ENCODE measurements at places on chromosomes 16 and 17.
A peak's percentile ranks its signal among the peaks of the same experiment; 100 is the strongest.

GRCh38 chr17:45812102-45812501 lies 28.0 kb downstream of the CRHR1 start:
- DNase-seq: no peak

GRCh38 chr17:70772761-70773160 lies 603.4 kb downstream of the KCNJ2 start:
- no peak for DNase-seq

DNA sequence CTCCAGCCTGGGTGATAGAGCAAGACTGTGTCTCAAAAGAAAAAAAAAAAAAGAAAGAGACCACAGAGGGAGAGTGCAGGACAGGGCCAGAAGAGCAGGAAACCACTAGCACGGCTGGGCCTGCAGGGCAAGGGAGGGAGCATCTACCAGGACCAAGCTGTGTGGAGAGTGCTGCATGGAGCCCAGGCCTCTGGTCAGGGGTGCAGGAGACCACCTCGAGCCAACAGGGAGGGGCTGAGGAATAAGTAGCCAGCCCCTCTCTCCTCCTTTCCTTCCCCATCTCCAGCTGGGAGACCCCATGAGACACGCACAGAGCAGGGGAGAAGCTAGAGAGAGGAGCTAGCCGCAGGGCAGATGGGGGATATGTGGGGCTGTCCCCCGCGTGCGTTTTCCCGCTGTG lies 67.0 kb upstream of the DNAH17 start:
- DNase-seq: no peak

- DNase-seq: no peak
These were observed 190.2 kb upstream of the CDH11 start for GRCh38 chr16:65312071-65312470.

GRCh38 chr17:58089111-58089510 lies 5.9 kb downstream of the DYNLL2 start:
- peak; percentile 43 for DNase-seq

GRCh38 chr17:73683771-73684170 lies 39.5 kb upstream of the SDK2 start:
- DNase-seq: no peak

- DNase-seq: no peak
These were observed 5.8 kb downstream of the SEPHS2 start for GRCh38 chr16:30439720-30440348.

DNA sequence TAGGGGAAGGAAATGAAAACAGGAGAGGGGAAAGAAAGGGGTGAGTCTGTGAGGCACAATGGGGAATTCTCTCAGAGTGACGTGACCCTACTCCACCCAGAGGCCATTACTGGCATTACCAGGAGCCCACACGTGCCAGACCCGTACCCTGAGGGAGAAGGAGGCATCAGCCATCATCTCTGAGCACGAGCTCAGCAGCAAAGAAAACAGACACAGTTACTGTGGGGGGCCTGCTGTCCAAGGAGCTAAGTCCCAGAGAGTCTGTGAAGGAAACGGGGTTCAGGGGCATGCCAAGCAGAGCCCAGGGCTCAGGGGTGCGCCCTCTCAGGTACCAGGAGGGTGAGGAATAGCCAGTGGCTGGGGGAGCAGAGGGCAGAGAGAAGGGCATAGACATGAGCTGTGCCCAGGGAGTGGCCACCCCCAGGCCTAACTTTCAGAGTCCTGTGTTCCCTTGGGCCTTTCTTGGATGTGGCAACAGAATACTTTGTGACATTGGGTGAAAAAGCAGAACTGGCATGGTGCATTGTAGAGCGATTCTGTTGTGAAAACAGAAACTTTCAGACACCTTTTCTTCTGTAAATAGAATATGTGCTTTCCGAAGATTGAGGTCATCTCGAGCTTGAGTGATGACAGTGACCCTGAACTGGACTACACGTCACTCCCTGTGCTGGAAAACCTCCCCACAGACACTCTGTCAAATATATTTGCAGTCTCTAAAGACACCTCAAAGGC lies 11.3 kb downstream of the TAF1C start:
- DNase-seq: no peak

GRCh38 chr17:49381033-49381432 lies 19.0 kb upstream of the ZNF652 start:
- DNase-seq: no peak

GRCh38 chr17:43427362-43428043 lies 28.7 kb downstream of the ARL4D start:
- DNase-seq: no peak

- DNase-seq: no peak
These were observed 776.1 kb downstream of the KCNJ2 start for GRCh38 chr17:70945386-70945785.

GRCh38 chr17:66900126-66901010 lies 64.1 kb upstream of the CACNG4 start:
- DNase-seq: no peak

- DNase-seq: no peak
These were observed 57.6 kb downstream of the RGS9 start for GRCh38 chr17:65194670-65195334.

DNA sequence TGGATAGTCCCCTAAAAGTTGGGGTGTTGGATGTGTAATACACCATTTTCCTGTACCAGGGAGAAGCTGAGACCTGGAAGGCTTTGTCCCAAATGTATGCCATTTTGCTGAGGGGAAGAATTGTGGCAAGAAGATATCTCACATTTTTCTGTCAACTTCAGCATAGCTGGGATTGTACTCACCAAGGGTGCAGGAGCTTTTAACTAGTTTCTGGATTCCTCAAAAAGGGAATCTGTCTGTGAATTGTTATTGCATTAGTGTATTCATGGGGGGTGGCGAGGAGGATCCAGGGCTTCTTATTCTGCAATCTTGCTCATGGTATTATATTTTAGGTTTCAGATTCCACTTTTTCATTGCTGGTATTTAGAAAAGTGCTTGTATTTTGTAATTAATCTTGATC lies 208.2 kb upstream of the MYOCD start:
- no peak for DNase-seq

DNA sequence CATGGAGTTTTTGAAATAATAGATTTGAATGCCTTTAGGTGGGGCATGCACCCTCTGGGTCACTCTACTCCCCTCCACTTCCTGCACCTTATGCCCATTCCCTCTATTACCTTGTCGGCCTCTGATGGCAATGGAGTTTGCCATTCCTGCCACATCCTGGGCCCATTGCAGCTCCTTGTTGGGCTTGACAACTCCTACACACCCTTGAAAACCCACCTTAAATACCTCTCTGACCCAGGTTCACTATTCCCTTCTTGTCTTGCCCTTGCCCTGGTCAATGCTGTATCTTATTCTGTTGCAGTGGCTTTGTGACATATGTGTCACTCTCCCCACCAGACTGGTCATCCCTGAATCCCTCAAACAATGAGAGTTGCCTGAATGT lies 2.4 kb downstream of the CCR7 start:
- DNase-seq: no peak

GRCh38 chr17:31095236-31096105 lies 694 bp downstream of the NF1 start:
- peak; percentile 66 for DNase-seq

GRCh38 chr17:76726776-76727718 lies at the start of gene METTL23:
Gene METTL23 (plus strand): TSS chr17:76726839. CDS start chr17:76729711, 2,872 bp downstream.
- DNase-seq: peak; percentile 90

- no peak for DNase-seq
These were observed 9.7 kb upstream of the ARL2BP start for GRCh38 chr16:57235128-57236021.

- no peak for DNase-seq
These were observed 29.7 kb downstream of the SLC5A11 start for GRCh38 chr16:24875466-24875865.

DNA sequence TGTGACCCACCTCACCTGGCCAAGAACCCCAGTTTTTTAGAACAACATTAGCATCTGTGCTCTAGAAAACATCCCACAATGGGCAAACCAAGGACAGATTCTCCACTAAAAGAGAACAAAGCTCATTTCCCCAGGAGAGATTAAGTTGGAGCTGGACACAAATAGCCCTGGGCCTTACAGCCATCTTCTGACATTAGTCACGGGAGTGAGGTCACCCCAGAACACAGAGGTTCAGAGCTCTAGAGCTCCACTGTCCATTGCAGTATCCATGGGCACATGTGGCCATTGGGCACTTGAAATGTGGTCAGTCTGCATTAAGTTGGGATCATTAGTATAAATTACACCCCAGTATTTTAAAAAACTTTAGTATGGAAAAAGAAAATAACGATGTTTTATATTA lies 47.6 kb upstream of the RBBP6 start:
- DNase-seq: no peak

DNA sequence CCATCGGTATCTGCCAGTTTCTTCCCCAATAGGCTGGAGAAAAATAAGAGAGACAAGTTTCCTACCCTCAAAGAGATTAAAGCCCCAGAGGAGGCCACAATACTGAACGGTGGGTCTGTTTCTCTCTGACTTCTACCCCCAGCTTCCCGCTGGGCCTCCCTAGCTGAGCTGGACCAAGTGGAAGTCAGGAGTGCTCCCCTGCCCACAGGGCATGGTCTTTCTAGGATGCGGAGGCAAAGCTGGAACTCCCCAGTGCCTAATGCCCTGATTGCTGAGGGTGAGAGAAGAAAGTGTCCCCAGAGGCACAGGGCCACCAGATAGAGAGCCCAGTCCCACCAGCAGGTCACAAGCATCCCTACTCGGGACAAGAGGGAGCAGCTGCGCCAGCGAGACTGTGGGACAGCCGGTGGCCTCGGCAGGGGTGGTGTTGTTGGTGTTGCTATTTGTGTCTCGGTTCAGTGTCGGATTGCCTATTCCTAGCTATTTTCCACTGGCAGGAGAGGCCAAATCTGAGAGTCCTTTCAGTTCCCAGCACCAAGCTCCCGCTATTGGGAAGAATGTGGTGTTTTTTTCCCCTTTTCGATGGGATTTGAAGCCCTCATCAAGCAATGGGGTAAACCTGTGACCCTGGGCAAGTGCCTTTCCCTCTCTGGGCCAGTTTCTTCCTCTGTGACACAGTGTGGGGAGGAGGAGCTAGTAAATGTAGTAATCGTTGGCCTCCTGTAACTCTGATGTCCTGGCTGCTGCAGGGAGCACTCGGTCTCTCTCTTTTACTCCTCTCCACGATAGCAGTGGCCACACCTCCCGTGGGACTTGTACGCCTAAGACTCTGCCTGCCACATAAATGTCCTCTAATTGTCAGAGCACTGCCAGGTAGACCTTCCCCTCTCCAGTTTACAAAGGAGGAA lies 22.5 kb upstream of the TBX2 start:
- no peak for DNase-seq

- DNase-seq: peak; percentile 64
These were observed at the start of gene SLFN12 for GRCh38 chr17:35432176-35433074. Gene SLFN12 (minus strand): TSS chr17:35432500. CDS start chr17:35423028, 9,472 bp downstream.

GRCh38 chr16:69340095-69340644 lies 598 bp downstream of the NIP7 start:
- DNase-seq: no peak

- DNase-seq: peak; percentile 75
These were observed 230.9 kb downstream of the MRTFB start for GRCh38 chr16:14302031-14302398.

DNA sequence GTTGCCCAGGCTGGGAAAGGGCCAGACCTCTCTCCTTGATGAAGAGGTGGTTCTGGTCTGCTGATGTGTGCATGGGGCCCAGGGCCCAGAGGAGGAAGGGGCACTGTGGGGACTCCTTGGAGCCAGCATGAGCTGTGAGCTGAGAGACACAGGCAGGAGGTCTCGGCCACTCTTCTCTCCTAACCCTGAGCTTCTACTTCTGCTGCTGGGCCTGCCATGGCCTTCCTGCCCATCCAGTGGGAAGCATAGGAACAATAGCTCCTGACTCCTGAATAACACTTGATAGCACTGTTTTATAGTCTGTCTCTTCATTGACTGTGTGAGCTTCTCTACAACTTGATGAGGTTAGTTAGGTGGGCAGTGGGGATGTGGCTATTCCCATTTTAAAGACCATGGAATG lies 181.1 kb downstream of the UTP18 start:
- DNase-seq: no peak

GRCh38 chr17:35542990-35543389 lies 5.5 kb upstream of the SLFN12L start:
- DNase-seq: no peak

DNA sequence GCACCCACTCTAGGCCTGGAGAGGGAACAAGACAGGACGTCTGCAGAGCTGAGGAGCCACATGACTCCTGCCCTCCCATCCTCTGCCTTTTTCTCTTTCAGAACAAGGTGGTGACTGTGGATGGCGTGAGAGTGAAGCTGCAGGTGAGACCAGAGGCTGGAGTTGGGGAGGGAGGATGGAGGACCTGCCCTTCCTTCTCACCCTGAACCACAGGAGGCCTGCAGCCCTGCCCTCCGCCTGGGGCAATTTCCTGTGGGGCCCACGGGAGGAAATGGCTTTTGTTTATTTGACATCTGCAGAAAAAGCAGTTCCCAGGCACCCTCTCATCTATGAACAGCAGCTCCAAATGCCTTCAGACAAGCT lies 5.1 kb downstream of the RAB37 start:
- no peak for DNase-seq

DNA sequence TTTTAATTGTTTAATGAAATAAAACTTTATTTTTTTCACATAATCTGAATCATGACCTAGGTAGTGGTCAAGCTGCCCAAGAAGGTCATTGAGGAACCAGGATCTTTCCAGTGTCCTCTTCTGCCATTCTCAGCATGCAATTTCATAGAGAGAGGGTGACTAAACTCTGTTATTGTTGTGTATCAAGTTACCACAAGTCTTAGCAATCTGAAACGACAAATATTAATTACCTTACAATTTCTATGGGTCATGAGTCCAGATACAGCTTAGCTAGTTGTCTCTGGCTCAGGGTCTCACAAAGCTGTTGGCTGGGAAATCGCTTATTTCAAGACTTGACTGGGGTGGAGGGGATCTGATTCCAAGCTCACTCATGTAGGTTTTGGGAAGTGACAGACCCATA lies 37.6 kb downstream of the FTO start:
- DNase-seq: no peak

GRCh38 chr16:84371553-84371865 lies 3.2 kb downstream of the ATP2C2 start:
- DNase-seq: no peak

DNA sequence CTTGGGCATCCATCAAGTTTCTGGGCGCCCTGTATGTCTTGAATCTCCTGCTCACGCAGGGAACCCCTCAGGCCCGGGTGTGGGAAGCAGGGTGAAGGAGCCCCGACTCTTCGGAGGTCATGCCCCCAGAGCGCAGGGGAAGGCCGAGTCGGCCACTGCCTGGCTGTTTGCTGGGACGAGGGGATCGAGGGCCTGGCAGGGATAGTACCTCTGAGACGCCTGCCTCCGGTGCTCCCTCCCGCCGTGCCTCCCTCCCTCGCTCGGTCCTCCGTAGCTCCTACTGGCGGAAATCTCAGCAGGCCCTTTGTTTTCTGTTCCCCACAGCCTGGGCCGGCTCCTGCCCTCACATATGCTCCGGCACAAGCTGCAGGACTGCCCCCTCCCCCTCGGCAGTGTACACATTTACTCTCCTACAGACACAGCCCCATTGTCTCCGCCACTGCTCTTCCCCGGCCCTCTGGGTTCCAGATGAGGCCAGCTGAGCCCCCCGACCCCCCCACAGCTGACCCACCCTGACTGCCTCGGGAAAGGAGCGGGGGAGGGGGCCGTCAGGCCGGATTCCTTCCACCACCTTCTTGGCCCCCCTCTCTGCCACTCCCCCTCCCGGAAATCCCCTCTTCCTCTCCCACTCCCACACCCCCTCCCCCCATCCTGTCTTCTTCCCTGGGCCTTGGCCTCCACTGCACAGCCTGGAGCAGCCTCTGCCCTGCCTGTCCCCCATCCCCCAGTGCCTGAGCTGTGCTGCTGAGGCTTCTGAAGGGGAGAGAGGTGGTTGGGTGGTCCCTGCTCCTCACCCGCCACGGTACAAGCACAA lies 1.4 kb downstream of the TRAF4 start:
- DNase-seq: peak; percentile 54

- no peak for DNase-seq
These were observed 50.7 kb downstream of the RNF213 start for GRCh38 chr17:80311216-80311827.
